ENCODE measurements at places on chromosomes 5 and 9.
A peak's percentile ranks its signal among the peaks of the same experiment; 100 is the strongest.

DNA sequence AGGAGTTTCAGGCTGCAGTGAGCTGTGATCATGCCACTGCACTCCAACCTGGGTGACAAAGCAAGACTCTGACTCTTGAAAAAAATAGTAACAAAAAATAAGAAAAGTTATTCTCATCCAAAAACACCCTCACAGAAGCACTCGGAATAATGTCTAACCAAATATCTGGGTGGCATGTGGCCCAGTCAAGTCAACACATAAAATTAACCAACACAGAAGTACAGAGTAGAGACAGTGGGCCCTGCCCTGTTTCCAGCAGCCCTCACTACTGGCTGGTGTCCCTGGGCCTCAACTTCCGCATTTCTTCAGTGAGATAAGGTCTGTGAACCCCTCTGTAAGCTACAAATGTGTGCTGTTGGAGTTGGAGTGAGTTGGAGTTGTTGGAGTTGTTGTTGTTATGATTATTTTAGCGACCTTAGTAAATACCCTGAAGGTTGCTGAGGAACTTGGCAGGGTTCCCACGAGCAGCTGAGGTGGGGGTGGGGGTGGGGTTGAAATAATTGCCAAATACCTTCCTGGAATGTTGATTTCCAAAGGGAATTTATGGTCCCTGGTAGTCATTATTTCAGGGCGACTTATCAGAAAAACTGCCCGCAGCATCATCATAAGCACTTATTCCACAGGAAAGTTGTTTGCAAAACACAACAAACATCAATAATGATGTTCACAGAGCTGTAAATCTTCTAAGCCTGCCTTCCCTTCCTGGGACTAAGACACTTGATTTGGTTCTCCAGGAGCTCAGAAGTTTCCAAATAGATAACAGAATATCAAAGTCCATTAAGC is 30.2 kb downstream of the C5orf15 start:
- DNase-seq = no peak

DNA sequence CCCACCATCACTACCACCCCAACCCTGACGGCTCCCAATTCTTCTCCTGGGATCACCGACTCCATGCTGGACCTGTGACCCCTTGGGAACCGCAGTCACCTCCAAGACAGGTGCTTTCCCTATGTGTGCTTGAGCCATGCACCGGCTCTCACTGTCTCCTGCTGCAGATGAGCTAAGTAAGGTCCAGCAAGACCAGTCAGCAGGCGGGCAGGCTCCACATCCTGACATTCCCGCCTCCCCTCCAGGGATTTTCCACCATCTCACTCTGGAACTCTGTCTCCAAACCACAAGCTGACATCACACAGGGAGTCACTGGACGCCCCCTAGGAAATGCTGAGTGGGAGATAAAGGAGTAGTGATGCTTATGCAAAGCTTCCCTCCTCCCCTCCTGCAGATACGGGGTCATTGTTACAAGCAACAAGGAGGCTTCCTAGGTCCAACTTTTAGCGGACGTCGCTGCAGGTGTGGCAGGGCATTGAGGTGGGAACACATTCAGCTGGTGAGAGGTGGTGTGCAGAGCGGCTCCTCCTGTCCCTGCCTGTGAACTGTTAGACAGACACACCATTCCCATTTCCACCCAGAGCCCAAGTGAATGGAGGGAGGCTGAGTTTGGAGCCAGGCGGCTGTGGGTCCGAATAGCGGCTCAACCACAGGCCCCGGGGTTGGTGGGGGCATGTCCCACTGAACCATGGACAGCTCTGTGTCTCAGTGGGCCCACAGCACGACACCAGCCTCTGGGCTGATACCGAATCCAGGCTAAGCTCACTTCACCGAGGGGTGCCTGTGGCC is 129.2 kb upstream of the PHYKPL start:
- DNase-seq = no peak

- peak; percentile 4 for DNase-seq
These were observed 112.6 kb upstream of the ZNF608 start for GRCh38 chr5:124859027-124859426.

GRCh38 chr5:67350618-67351201 is 154.1 kb upstream of the CD180 start:
- no peak for DNase-seq

- DNase-seq = no peak
These were observed 23.3 kb downstream of the CLPTM1L start for GRCh38 chr5:1321576-1321975.

DNA sequence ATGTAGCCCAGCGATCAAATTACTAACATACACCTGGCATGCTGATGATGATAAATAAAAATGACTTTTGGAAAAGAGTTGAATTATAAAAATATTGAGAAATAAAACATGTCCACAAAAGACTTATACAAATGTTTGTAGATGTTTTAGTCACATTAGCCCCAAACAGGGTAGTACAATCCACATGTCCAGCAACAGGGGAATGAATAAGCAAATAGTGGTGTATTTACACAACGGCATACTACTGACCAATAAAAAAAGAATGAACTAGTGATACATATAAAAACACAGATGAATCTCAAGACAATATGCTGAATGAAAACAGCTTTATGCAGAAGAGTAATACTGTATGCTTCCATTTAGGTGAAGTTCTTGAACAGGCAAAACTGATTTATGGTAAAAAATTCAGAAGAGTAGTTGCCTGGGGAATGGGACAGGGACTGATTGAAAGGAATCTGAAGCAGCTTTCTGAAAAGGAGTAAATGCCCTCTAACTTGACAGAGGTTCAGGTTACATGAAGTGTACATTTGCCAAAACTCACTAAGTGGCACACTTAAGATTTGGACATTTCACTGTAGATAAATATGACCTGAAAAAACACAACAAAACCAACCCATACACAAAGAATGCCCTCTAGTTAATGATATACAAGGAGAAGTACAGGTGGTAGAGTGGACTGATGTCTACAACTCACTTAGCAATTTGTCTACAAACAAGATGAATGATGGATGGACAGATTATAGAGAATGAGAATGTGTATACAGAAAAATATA is 35.4 kb downstream of the ACTL7A start:
- no peak for DNase-seq

DNA sequence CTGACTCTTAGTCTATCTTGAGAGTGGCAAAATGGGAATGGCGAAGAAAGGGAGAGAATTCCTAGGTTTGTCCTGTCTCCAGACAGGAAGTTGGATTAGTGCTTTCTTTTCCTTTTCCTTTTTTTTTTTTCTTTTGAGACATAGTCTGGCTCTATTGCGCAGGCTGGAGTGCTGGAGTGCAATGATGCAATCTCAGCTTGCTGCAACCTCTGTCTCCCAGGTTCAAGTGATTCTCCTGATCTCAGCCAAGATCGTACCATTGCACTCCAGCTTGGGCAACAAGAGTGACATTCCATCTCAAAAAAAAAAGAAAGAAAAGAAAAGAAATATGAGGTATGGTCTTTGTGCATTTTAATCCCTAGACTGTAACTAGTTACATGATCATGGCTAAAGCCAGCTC is 12.6 kb upstream of the KIF27 start:
- DNase-seq = no peak

DNA sequence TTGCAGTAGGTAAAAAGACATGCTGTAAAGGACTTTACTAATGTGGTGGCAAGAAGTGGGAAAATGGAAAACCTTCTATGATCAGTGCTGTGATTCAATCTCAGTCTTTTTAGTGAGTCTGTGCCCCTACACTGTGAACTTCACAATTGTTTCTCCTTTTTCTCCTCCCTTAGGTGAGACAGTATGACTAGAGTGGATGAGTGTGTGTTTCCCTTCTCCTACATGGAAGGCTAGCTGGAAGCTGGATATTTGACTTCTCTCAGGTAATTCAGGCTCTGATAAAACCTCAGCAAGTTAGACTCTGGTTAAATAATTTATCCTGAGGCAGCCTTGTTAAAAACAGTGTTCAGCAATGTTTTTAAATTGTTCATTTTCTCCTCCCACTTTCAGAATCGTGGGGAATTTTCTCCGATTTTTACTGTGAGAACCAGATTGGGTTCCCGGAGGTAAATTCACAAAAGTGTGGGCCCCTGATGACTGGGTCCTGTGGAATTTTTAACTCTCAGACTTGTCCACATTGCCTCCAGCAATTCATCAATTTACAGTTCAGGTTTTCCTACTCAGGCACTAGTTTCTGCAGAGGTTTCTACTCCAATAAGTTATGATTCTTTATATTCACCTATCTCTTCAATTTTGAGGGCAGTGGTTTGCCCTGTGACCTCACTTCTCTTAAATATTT is 149.1 kb upstream of the PIK3R1 start:
- no peak for DNase-seq

DNA sequence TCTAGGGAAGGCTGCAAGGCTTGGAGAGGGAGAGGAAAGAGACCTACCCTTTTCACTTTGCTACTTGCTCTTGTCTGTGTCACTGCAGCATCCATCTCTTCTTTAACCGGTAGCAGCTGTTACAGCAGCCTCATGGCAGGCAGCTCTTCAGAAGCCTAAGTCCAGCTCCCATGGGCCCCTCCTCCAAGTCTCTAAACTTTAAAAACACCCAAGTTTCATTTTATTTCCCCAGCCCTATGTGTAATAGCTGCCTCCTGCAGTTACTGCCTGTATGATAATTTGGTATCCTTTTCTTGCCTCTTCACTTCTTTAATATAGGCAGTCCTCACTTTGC is 313.1 kb upstream of the PIK3R1 start:
- no peak for DNase-seq

GRCh38 chr9:77440057-77440456 is 208.1 kb downstream of the GNA14 start:
- no peak for DNase-seq

DNA sequence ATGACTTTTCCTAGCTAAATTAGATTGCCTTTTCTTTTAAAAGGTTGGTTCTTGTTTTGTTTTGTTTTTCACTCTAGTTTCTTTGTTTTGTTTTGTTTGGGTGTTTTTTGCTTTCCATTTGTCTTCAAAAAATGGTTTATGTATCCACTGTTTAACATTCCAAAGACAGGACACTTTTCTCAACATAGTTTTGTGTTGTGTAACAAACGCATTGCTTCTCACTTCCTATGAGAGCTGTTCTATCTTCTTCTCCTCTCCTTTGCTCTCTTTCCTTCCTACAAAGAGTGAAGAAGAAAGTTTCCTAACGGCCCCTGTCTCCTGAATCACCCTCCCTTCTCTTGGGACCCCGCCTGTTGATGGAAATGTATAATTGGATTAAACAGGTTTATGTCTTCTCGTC is 539.7 kb downstream of the ACTL7B start:
- no peak for DNase-seq

Measured in CD4-positive, alpha-beta T cell treated with Interferon alpha-2 for 1 hour (primary cell).